ENCODE measurements at places on chromosomes 4 and X.

DNA sequence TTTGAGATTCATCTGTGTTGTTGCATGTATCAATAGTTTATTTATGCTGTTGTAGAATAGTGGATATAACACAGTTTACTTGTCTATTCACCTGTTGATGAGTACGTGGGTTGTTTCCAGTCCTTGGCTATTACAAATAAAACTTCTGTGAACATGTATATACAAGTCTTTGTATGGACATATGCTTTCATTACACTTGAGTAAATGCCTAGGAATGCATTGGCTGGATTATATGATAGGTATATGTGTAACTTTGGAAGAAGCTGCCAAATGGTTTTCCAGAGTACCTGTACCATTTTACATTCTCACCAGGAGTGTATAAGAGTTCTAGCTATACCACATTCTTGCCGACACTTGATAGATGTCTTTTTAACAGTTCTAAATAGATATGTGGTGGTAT, 16.5 kb downstream of the ART3 start:
- no peak for DNase-seq

DNA sequence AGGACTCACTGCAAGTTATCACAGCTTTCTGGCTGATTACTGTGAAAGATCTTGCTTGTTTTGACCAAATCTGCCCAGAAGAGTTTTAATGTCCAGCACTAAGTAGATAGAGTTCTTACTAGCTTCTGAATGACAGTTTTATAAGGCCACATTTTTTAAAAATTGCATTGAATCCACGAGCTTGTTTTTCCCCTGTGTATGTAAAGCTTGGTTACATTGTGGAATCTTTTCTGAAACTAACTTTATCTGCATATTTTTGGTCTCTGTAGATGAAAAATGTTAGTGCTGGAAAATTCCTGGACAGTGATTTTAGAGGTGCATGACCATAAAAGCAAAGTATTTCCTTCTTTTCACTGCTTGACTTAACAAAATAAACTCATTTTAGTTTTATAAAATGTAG, 650.3 kb upstream of the FAM241A start:
- no peak for DNase-seq

DNA sequence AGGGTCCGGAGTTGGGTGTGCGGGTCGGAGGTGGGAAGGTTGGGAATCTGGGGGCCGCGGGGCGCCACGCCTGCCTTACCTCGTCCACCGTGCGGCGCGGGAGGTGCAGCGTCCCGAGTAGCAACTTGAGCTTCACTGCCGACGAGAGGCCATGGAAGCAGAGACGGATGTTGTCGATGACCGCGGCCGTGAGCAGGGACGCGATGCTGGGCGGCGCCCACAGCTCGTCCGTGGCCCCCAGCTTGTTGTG, 178 bp downstream of the NELFA start:
- DNase-seq, result no peak

- DNase-seq, result no peak
Observed at GRCh38 chrX:81202456-81202819, 536 bp downstream of the SH3BGRL start.

DNA sequence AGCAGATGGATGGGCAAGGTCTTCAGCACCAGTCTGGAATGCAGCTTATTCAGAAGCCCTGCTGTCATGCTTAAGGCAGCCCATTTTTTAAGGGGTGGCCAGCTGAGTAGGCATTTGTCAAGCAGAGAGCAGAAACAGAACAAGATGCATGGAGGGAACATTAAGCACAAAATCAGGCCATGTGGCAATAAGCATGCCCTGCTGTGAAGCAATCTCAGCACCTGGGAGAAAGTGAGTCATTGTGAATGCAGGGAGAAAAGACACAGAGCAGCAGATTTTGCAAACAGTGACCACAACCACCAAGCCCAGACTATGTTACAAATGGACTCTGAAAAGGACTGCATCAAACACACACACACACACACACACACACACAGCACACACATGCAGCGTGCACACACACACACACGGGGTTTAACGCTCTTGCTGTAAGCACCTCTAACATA, 94.1 kb upstream of the GALNT7 start:
- DNase-seq, result no peak

Measured in stimulated activated CD4-positive, alpha-beta T cell treated with anti-CD3 and anti-CD28 coated beads, Interleukin-1b, Interleukin-23, amount 100 ng/mL, for 48 hours (primary cell).